DMS79 treated with DMSO at 0.1 percent for 48 hours (cell line): ENCODE measurements at places on chromosomes 7 and 10.
A peak's percentile ranks its signal among the peaks of the same experiment; 100 is the strongest.

DNA sequence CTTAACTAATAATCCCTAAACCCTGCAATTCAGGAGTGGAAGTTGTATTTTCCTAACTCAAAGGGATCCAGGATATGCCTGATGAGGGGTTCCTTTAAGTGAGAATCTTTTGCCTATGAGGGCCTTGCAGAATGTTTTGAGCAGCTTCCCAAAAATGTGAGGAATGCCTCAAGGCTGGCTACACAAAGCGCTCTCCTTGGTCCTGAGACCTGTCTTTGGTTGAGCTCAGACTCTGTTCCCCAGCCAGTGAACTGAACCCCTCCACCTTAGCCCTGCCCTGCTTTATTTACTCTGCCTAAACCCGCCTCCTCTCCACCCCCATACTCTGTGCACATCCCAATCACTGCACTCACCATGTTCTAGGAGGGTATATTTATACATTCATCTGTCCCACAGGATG, 108.6 kb downstream of the NRCAM start:
- no peak for DNase-seq

GRCh38 chr7:31642681-31643115, 44.3 kb upstream of the PPP1R17 start:
- DNase-seq = no peak

GRCh38 chr10:86960863-86961434, 2.5 kb downstream of the SNCG start:
- no peak for DNase-seq

DNA sequence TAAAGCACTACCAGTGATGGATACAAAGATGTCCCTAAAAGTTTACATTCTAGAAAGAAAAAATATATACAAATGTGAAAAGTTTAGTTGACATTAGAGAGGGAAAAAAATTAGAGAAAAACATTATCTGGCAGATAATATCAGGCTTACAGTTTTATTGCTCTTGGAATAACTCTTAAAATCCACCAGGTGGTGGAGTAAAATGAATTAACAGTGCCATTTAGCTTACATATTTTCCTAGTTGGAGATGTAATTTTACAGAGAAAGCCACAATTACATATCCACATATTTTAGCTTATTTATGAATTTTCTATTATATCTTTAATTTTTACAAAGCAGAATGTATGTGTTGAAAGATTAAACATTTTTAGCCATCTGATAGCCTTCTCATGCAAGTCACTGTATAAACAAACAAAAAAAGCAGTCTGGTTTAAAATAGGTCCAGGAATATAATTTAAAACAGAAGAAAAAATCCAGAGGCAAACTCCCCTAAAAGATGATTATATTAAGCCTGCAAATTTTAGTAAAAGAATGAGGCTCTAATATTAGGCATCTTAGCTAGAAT, 6.5 kb downstream of the CABCOCO1 start:
- no peak for DNase-seq

GRCh38 chr10:78911533-78912340, 157.0 kb upstream of the ZMIZ1 start:
- peak; percentile 82 for DNase-seq

DNA sequence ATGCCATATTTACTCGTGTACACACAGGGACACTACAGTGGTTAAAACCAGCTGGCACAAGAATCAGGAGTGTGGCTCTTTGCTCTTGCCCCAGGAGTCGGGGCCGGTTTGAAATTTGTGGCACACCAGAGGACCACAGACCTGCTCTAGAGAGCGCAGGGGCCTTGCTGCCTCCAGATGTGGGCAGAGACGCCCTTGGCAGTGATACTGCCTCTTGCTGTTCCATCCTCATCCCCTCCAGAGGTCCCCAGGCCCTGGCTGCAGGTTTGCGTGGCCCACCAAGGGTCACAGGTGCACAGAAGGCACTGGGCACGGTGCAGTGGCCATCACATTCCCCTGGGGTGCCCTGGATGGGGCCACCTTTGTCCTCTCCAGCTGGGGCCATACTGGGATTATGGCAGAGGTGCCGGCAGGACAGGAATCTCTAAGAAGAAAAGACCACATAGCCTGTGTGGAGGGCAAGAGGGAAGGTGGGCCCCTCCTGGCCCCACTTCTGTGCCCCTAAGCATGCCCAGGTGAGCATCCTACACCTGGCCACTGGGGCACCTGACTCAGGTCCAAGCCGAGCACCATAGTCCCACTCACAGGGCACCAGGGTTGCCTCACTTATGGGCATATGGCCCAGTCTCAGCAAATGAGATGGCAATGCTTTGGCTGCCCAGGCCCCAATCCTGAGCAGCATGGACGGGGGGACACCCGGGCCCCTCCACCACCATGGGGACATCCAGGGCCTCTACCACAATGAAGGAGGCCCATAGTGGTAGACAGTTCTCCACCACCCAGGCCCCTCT, 45.6 kb downstream of the FOXL3 start:
- DNase-seq = no peak

- no peak for DNase-seq
These were observed 229.3 kb downstream of the DGKB start for GRCh38 chr7:14673202-14673601.

- no peak for DNase-seq
These were observed 44.9 kb downstream of the BEND7 start for GRCh38 chr10:13483951-13484350.

DNA sequence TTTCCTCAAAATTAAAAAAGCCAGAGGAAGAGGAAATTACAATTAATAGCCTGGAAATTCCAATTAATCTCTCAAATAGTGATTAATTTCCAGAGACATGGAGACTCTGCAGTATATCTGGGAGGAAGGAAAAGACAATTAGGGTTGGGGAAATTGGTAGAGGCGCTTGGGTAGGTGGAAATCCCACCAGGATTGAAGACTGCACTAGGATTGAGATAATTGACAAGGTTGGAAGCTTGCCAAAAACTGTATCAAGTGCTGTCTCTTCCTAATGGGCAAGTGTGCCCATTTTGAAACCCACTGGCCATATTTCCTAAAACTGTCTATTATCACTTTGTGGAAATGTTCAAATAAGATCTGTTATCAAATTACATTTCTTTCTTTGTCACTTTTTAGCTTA, 21.6 kb downstream of the CHN2 start:
- no peak for DNase-seq

GRCh38 chr7:139768249-139768824, 9.5 kb downstream of the HIPK2 start:
- no peak for DNase-seq

- peak; percentile 56 for DNase-seq
These were observed 207.9 kb downstream of the PLXNA4 start for GRCh38 chr7:132368246-132368900.

GRCh38 chr7:105853931-105854419, 22.4 kb downstream of the ATXN7L1 start:
- DNase-seq = no peak

- peak; percentile 92 for DNase-seq
These were observed 141.0 kb downstream of the C1GALT1 start for GRCh38 chr7:7323352-7323751.

DNA sequence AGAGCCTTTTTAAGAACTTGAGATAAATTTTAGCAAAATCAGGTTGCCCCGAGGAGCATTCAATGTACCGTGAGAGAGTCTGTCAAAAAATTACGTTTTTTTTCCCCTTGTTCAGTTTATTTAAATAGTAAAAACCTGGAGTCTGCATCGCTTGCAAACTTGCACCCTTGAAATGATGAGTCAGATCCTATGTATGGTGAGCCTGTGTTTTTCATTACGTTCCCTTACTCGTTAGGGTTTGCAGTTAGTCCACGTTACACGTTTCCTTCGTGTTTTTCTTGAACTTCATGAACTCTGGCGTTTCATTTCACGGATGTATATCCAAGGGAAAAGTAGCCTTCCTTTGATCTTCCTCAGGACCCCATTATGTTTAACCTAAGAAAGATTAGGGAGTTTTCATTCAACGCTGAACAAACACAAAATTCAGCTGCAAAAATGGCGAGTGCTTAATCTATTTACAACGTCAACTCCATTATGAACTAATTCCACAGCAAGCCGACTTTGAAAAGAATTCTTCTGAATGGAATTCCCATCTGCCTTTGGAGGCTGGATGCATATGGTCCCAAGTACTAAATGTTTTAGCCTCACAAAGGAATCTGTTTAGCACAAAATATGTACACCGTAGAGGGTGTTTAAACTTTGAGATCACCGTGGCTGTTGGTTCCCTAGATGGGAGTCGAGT, 182.4 kb downstream of the MYOF start:
- DNase-seq = no peak

DNA sequence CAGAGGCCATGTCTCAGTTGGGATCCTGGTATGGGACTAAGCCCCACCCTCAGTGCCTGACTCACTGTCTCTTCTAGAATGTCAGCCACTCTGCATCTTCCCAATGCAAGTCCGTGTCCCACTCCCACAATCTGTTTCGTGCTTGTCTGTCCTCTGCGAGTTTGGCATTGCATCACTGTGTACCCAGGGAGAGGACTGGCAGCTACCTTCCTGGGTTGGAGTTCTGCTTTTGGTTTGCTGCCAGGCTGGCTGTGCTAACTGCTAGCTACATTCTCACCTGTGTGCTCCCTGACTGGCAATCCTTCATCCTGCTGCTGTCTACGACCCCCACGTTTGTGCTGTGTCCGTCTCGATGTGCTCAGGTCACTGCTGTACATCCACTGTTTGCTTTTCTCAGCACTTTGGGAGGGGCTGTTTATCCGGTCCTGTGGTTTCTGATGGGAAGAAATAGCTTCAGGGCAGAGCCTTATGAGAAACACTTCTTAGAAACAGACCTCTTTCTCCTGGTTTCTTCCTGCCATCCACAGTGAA, 56.0 kb upstream of the GLI3 start:
- DNase-seq = no peak

- DNase-seq = peak; percentile 26
These were observed 99.6 kb upstream of the SEMA3D start for GRCh38 chr7:85286446-85286845.

- DNase-seq = no peak
These were observed 8.1 kb upstream of the GPR85 start for GRCh38 chr7:113094517-113095249.

DNA sequence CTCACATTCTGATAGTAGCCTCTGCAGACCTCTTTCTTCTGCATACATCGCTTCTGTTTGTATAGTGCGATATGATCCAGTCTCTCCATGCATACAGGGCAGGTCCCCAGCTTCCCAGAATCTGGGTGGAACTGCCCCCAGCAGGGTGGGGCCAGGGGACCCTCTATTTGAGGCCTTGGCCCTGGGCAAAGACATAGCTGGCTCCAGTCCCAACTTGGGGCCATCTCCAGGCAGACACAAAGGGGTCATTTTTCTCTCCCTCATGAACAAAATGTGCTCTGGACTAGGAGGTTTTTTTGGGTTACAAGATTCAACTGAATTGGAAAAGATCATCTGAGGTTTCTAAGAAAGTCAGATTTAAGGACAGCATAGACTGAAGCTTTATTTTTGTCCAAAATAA, 21.1 kb upstream of the HSPA12A start:
- DNase-seq = no peak

DNA sequence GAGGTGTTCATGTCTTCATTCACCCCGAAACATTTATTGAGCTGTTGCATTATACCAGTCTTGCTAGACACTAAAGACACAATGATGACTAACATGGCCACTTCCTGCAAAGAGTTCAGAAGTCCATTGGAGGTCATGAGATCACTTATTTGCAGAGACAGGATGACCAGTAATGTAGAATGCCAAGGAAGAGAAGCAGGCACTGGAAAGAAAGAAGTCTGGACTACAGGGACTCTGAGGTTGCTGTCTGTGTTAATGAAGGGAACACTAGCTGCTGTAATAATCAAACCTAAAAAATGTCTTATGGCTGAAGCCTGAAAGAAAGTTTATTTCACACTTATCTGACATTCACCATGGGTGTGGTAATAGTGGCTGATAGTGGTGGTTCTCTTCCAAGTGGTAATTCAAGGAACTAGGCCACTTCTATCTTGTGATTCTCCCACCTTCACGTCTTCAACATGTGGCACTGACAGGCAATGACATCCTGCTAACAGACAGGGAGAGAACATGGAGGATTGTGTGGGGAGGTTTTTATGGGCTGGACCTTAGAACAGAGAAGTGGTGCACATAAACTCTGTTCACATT, 89.2 kb upstream of the MKLN1 start:
- no peak for DNase-seq

DNA sequence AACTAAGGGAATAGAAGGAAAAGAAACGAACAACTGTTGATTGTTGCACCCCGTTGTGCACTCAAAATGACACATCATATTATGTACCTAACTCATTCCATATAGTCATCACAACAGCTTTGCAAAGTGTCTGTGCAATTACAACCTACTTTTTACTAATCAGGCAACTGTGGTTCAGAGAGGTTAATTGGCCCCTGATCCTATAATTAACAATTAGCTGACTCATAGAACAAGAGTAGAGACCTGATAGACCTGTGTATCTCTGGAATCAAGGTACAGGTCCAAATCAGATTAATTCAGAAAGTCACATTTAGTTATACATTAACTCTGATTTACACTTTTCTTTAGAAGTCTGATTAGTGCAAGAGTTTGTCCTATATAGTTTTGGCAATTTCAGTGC, 122.5 kb upstream of the CDK13 start:
- no peak for DNase-seq

DNA sequence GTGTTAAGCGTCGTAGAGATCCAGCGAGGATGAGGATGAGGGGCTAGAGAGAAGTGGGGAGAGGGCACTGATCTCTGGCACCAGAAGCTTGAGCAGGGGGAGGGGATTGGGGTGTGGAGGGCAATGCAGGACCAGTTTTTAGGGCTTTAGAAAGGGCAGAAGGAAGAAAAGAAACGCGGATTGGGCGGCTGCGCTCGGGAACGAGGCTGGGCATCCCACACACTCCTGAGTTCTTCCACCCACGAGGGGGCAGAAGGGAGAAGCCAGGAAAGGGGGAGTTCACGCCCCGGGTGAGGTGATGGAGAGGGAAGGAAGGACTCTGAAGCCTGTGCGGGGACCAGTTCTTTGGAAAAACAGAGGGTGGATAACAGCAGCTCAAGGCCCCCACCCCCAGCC, 6.1 kb upstream of the VGF start:
- DNase-seq = no peak

DNA sequence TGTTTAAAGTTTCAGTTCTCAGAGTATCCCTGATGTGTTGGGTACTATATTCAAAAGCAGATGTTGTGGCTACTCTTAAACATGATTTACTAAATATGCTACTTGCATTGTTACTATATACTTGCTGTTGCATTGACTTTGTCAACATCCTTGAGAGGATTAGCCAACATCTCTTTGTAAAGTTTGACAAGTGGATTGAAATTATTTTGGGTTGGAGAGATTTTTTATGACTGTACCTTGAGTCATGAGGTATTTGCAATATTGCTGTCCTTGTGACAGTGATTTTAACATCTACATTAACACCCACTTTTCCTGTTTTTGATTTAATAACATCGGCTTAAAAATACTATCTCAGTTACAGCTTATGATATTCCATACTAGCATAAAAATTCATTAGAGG, 31.9 kb downstream of the MRC1 start:
- no peak for DNase-seq

- no peak for DNase-seq
These were observed 6.6 kb downstream of the TTYH3 start for GRCh38 chr7:2638224-2638991.
